Cerebellar nuclear complex (tissue), 1 donor: ENCODE measurements at places on chromosomes 13 and 19.

DNA sequence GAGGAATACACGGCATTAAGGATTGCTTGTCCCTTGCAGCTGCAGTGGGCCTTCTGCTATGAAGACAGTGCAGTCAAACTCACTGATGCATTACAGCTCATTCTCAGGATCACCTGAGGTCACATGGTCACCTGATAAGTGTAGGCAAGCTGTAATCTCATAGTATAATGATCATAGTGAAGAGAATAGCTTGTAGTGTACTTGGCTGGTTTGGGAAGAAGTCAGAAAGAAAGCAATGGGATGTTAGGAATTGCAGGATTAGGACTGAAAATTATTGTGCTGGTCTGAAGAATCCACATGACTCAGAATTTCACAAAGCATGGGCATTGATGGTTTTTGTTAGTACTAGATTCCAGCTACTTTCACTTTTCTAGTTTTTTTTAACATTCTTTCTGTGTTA lies 76.7 kb downstream of the MBNL2 start:
- DNase-seq = no peak

DNA sequence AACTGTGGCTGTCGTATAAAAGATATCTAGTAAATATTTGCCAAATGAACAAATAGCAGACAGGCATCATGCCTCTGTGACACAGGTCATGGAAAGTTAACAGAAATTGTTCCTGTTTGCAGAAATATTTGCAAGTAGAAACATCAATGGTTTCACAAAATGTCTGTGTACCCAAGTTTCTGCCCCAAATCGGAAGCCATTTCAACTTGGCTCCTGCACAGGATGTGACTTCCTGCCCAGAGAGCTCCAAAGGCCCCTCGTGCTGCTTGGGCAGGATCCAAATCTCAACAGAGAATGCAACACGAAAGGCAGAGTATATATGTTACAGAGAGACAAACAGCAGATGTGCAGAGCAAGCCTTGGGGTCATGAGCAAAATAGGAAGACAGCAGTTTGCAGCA lies 95.5 kb upstream of the SERP2 start:
- DNase-seq = no peak

- no peak for DNase-seq
These were observed 120.9 kb downstream of the NUFIP1 start for GRCh38 chr13:44868397-44868796.

DNA sequence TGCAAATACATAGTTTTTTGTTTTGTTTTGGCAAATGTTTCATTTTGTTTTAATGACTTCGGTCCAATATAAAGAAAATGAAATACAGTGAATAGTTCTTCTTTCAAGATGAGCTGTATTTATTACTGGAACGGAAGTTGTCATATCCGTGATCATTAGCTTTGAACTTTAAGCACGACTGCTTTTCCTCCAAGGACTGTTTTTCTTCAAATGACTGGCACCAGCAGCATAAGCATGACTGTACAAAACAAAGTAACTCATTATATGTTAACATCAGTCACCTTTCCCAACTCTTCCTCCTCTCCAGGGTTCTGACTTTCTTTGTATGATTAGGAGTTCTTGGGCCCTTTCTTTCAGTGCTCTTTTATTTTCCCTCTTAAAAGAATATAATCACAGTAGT lies 20.5 kb downstream of the EDNRB start:
- no peak for DNase-seq

- DNase-seq = no peak
These were observed 13.7 kb downstream of the MICU2 start for GRCh38 chr13:21590231-21590630.

DNA sequence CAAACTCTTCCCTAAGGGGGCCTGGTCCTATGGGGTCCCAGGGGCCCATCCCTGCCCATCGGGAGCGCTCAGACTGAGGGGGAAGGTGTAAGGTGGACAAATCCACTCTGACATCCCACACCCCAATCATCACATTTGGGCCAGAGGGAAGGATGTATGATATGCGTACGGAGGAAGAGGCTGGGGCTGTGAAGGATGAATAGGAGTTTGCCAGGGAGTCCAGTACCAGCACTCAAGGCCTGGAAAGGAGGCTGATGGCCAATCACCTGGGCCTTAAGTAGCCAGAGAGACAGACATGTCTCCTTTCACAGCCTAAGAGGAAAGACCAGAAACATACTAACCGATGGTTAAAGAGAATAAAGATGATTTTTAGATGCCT lies 14.9 kb downstream of the TJP3 start:
- DNase-seq = no peak

DNA sequence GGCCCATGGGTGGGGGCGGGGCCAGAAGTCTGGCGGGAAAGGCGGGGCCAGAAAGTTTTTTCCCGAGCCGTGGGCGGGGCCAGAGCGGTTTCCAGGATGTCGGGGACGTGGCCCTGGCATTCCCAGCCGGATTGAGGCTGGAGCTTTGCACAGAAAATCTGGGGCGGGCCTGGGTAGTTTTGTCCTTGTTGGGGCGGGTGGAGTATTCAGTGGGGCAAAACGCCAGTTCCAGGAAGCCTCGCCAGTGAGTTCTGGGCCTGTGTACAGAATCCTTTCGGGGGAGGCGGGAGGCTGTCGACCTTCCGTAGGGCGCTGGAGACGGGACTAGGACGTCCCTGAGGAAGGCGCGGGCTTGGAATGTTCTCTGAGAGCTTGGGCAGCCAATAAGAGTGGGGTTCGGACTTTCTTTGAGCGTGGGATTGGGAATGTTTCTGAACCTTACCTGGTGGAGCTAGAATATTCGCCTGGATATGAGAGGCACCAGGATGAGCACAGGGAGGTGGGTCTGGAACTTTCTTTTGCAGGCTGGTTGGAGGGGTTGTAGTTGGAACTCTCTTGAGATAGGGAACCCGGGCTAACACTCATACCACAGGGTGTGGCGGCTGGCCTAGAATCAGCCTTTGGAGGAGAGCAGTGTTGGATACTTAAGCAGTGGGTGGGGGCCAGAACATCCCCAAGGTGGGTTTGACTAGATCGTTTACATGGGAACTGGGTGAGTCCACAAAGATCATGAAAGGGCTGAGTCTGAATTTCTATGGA lies 1.3 kb downstream of the CCDC9 start:
- no peak for DNase-seq

- DNase-seq = no peak
These were observed 218.7 kb downstream of the KCTD12 start for GRCh38 chr13:76667551-76667950.

DNA sequence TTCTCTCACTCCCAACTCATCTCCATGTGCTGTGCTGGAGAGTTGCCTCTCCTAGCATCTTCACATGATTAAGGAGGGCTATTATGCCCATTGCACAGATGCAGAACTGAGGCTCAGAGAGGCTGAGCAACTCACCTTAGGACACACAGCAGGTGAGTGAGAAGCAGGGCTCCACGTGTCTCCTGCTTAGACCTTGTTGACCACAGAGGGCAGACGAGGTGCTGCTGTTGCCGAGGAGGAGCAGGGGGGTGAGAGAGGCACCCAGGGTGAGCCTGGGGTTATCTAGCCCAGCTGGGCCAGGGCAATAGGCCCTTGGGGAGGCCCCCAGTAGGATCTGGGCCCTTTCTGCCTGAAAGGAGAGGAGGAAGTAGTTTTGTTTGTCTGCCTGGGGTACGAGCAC lies 2.4 kb upstream of the HSH2D start:
- DNase-seq = no peak

- no peak for DNase-seq
These were observed 814 bp downstream of the ZNF211 start for GRCh38 chr19:57633832-57634131.

GRCh38 chr13:79282976-79283375 lies 123.1 kb downstream of the RBM26 start:
- no peak for DNase-seq

- DNase-seq = no peak
These were observed 44.7 kb downstream of the PSPC1 start for GRCh38 chr13:19737844-19738557.

- no peak for DNase-seq
These were observed 1256.2 kb upstream of the SPRY2 start for GRCh38 chr13:81597101-81597500.

- no peak for DNase-seq
These were observed 2.7 kb upstream of the NOP53 start for GRCh38 chr19:47742634-47743033.

DNA sequence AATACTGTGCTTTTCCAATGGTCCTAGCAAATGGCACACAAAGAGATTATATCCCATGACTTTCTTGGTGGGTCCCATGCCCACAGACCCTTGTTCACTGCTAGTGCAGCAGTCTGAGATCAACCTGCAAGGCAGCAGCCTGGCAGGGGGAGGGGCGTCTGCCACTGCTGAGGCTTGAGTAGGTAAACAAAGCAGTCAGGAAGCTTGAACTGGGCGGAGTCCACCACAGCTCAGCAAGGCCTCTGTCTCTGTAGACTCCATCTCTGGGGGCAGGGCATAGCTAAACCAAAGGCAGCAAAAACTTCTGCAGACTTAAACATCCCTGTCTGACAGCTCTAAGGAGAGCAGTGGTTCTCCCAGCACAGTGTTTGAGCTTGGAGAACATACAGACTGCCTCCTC lies 82.9 kb downstream of the ZNF737 start:
- no peak for DNase-seq

DNA sequence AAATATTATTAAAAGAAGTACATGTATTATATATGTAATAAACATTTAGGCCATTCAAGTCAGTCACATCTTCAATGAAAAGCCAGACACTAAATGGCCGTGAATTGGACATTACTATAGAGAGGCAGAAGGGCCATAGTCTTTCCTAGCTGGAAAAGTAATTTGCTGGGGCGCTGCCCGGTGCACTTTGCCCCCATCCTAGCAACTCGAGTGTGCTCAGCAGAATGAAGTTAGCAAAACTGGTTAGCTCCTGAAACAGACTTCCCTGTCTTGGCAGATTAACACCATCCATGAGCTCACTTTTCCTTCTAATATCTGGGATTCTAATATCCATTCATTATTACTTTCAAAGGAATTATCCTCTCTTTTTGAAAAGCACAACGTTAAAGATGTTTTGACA lies 2.8 kb upstream of the SPRYD7 start:
- DNase-seq = no peak

- DNase-seq = no peak
These were observed 24.9 kb downstream of the PIAS4 start for GRCh38 chr19:4032436-4032835.

DNA sequence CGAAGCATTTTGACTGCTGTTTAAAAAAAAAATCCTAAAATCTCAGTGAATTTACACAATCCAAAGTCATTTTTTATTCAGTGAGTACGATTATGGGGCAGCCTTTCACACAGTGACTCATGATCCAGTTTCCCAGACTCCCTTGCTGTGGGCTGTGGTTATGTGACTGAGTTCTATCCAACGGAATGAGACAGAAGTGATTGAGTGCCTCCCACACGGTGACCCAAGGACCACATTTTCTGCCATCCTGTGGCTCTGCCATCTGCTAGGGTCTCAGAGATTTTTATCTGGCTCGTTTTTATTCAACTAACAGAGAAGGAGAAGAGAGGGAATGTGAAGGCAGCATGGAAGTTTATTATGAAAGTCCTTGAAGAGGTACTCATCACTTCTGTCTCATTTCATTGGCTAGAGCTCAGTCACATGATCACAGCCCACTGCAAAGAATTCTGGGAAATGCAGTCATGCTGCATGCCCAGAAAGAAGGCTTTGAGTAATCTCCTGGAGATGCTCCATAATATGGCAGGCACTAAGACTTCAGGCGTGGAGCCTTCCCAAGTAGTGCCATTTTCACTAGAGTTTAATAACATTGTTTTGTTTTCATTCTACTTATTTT lies 999.4 kb downstream of the UQCRFS1 start:
- no peak for DNase-seq

DNA sequence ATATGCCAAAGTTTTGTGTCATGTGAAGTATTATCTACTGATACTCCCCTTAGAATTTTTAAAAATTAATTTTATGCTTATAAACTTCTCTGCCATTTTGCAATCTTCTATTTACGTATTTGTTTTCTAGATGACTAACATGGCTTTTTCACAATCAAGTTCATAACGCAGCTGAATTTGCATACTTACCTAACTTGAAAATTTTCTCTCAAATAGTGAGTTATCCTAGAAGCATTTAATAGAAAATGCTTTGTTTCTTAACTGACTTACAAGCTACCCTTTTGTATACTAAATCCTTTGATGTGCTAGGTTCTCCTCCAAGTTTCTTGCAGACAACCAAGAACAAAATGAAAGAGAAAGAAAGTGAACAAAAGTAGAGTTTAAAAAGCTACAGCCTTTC lies 683.5 kb downstream of the LIG4 start:
- no peak for DNase-seq

DNA sequence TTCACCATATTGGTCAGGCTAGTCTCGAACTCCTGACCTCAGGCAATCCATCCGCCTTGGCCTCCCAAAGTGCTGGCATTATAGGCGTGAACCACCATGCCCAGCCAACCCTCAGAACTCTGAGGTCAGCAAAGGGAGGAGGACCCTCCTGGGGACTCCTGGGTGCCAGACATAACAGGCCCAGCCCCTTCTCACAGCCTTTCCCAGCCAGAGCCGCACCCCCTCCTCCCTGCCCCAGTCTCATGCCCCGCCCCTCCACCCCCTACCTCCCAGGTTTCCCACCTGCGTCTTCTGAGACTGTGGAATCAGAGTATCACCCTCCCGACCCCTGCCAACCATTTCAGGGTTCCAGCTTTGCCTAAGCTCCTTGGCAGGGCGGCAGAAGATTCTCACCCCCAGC lies 5.2 kb downstream of the IGLON5 start:
- no peak for DNase-seq

- no peak for DNase-seq
These were observed 160.1 kb downstream of the COG6 start for GRCh38 chr13:39815345-39816111.
